ENCODE measurements at places on chromosomes 7 and 10.

DNA sequence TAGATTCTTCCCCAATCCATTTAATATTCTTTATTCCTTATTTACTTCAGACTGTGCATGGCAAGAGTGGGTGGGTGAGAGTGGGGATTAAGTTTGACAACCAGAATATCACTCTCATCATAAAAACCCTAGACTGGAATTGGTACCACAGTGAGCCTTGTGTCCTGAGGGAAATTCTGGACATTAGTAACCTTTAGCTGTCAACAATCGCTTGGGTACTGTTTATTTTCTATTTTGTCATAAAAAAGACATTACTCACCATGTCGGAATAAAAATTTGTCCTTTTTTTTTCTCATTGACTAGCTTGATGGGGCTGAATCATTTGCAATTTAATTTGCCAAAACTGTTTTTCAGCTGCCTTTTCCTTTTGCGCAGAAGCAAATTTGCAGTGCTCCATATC is 176.1 kb upstream of the SEMA3C start:
- no peak for DNase-seq

DNA sequence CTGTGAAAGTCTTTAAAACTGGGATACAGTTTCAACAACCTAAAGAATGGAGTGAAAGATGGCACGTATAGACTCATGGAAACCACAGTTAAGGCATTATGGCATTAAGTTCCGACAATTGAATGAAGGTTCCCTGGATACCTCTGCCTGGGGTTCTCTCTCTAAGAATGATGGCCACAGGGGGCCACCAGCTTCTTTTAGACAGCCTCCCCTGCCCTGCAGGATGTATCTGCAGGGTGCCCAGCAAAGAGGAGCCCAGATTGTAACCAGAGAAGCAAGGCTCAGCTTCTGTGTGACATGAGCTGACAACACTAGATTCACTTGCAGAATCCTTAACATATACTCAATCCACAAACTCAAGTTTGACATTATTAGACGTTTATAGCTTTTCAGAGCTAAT is 645.4 kb downstream of the PARD3 start:
- no peak for DNase-seq

DNA sequence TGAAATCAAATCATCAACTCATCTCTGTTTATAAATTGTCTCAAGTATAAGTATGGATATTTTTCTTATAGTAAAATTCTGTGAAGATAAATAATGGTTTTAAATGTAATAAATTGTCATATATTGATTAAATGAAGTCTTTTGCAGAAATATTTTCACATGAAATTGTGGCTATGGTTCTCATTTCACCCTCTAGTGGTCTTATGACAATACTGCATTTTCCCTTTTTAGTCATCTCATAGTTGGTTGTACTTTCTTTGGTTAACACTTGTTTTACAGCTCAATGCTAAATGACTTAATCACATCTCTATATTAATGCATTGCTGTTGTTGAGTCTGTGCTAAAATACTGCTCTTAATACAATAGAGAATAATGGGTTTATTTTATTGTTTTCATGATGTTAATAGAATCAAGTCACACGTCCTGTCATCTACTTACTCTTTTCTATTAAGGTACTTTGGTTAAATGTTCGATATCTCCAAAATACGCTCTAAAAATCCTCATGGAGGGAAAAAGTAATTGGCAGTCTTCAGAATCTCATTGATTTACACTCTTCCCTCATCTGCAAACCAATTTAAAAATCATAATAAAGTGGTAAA is 38.0 kb upstream of the CACNA2D1 start:
- DNase-seq, result no peak

DNA sequence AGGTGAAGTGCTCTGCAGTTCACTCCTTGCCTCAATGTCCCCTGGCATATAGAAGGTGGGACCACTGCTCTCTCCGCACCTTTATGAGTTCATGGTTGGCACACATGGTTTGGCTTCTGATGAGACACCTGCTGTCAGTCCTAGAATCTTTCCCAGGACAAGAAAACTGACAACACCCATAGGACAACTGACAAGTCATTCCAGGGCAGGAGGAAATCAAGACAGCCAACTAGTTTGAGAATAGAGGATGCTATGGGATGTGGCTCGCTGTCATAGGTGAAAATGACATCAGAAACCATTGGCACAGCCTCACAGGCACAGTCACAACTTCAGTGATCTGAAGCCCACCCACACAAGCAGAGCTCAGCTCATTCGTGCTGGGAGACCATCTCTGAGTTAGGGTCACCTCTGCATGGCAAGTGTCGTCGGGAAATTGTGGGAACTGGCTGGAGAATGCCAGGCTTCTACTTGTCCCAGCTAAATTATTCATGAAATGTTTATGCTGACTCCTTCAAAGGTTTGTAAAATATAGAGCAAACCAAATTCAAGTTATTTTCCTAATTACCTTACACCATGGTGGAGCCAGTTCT is 762.4 kb downstream of the GRID1 start:
- no peak for DNase-seq

- no peak for DNase-seq
Measured at GRCh38 chr10:86821388-86821999, 65.1 kb downstream of the BMPR1A start.
